ENCODE measurements at places on chromosomes 4 and X.

GRCh38 chr4:177667687-177668086 lies 225.4 kb upstream of the AGA start:
- no peak for DNase-seq

- no peak for DNase-seq
These were observed 21.9 kb downstream of the PLS3 start for GRCh38 chrX:115582616-115583495.

GRCh38 chr4:92776080-92776479 lies 472.3 kb downstream of the GRID2 start:
- no peak for DNase-seq

- DNase-seq, result no peak
These were observed 3.6 kb upstream of the LEF1 start for GRCh38 chr4:108172231-108172752.

DNA sequence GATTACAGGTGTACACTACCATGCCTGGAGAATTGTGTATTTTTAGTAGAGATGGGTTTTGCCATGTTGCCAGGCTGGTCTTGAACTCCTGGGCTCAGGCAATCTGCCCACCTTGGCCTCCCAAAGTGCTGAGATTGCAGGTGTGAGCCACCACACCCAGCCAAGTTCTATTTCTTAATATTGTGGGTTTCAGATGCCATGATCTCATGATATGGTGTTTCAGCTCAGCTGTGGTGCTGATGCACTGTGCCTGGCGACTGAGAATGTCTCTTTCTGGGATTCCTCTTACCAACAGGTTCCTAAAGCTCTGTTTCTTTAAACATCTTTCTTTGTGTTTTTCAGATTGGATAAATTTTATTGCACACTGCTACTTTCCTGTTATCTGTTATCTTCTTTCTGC lies 17.3 kb upstream of the NDUFC1 start:
- no peak for DNase-seq
